ENCODE measurements at places on chromosomes 5 and 9.

- no peak for DNase-seq
These were observed 93.8 kb downstream of the HSPA4 start for GRCh38 chr5:133145436-133146170.

DNA sequence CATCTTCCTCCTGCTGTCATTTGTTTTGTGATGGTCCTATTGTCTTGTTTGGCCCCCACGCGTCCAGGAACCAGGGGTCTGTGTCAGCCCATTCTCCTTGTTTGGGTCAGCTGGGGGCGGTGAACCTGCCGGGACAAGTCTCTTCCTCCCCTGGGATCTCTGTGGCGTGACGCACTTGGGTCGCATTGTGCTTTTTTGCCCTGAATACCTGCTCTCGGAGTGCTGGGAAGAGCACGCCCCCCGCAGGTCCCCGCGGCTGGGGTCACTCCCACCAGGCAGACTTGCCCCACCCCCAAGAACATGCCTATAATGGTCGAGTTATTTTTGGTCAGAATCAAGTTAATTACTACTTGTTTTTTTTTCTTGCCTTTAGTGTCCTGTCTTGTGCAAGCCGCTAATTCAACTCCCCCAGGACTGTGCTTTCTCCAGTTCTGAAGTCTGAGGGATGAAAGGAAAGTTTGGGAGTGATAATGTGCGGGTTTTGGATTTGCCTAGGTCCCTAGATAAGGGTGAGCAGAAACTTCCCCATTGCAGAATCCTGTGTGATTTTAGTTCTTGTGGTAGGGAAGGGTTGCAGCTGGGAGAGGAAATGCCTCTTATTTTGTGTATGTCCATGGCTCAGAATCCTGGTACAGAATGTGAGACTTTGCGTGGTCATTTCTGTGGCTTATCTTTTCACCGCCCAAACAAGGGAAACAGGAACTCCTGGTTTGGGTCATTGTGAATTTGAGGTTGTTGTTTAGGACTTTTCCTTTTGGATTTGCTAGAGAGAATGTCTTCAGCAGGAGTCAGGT lies 789 bp downstream of the ACER2 start:
- DNase-seq: peak; percentile 12

- no peak for DNase-seq
These were observed 135.2 kb downstream of the AOPEP start for GRCh38 chr9:94861589-94862272.

- no peak for DNase-seq
These were observed 657.6 kb upstream of the RIOK2 start for GRCh38 chr5:97840643-97841042.

GRCh38 chr9:36247356-36247755 lies 10.9 kb downstream of the GNE start:
- DNase-seq: no peak

- no peak for DNase-seq
These were observed 6.3 kb downstream of the TTC16 start for GRCh38 chr9:127722055-127722745.

DNA sequence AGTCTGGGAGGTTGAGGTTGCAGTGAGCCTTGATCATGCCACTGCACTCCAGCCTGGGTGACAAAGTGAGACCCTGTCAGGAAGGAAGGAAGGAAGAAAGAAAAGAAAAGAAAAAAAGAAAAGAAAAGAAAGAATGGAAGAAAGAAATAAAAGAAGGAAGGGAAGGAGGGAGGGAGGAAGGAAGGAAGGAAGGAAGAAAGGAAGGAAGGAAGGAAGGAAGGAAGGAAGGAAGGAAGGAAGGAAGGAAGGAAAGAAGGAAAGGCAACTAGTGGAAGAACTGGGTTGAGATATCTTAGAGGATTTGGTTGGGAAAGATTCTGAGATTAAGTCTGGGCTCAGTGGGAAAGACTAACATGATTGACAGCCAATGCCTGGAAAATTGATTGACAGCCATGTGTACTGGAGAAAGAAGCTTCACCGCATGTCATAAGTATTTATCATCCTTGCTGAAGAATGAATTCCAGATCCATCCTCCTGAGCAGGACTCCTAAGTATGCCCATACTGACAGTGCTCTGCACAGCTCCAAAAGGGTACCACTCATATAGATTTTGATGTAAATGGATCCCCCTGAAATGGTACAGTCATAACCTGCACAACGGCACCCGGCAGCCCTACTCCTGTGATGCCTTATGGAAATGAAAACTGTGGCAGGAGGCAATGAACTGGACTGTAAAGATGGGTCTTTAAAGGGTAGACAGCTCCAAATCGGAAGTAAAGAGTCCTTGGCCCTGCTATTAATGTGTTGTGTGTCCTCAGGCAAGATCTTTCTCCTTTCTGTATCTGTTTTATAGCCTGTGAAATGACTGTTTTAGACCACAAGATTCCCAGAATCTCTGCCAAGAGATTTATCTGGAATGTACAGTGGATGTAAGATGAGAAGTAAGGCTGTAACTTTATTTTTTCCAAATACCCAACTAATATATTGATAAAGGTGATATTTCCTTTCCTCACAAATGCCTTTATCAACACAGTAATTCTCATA lies 16.9 kb upstream of the ADRA1B start:
- no peak for DNase-seq

- DNase-seq: no peak
These were observed 138.3 kb downstream of the GPBP1 start for GRCh38 chr5:57311921-57312735.

- no peak for DNase-seq
These were observed 322.3 kb downstream of the ASTN2 start for GRCh38 chr9:117092582-117092981.

GRCh38 chr9:92749934-92750315 lies 14.7 kb downstream of the BICD2 start:
- no peak for DNase-seq

DNA sequence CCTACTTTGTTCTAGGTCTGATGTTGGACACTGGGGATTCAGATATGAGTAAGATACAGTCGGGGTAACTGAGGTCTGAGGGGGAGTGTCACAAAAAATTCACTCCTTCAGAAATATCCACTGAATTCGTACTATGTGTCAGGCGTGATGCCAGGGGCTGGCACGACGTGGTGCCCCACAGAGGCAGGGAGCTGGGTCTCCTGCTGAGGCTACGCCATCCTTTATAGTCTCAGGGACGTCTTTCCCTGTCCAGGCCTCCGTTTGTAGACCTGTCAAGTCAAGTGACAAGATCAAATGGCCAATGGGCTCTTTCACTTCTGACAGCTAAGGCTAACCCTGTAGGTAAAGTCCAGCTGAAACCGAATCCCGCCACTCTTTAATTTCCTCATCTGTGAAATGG lies 118.8 kb upstream of the SMIM23 start:
- DNase-seq: no peak

All from GM12891 (cell line).